ENCODE measurements at places on chromosomes 6 and 20. TPM values are rescaled to one million over a fixed set of nuclear protein-coding genes. Genes with fewer than 3 reads are reported as not detected.
A peak's percentile ranks its signal among the peaks of the same experiment; 100 is the strongest.

VAPB gene
- 26.7 TPM for total RNA-seq

HCK gene
- not detected for total RNA-seq

HDGFL1 gene
- total RNA-seq, result not detected

IMPG1 gene
- total RNA-seq, result not detected

LRRC73 gene
- total RNA-seq, result 0.42 TPM

PNPLA1 gene
- not detected for total RNA-seq

MMS22L gene
- total RNA-seq, result 15.1 TPM

TAAR1 gene
- not detected for total RNA-seq

SPATA25 gene
- total RNA-seq, result 2.2 TPM

LY6G6C gene
- not detected for total RNA-seq

ASXL1 gene
- 29.1 TPM for total RNA-seq

SPATS1 gene
- total RNA-seq, result 0.53 TPM

APOBEC2 gene
- total RNA-seq, result not detected

HAO1 gene
- not detected for total RNA-seq

DNA sequence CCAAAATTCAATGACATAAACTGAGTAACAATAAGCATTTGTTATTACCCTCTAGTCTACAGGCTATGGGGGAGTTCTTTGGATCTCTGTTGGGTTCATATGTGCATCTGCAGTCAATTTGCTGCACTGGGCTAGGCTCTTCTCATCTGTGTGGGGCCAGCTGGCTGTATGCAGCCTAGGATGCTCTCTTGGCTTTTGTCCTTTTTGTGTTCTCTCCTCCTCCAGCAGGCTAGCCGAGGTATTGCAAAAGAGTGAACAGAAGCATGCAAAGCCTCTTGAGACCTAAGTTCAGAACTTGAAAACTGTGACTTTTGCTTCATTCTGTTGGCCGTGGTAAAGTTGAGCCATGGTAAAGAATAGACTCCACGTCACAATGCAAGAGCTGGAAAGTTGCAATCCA is 62.8 kb upstream of the FOXO3 start:
- DNase-seq, result peak; percentile 72

DNA sequence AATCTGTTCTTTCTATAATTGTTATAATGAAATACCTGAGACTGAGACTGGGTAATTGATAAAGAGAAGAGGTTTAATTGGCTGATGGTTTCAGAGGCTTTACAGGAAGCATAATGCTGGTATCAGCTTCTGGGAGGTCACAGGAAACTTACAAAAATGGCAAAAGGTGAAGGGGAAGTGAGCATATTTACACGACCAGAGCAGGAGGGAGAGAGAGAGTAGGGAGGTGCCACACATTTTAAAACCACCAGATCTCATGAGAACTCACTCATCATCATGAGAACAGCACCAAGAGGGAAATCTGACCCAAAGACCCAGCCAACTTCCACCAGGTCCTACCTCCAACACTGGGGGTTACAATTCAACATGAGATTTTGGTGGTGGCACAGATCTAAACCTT is 2.6 kb upstream of the SIRPB1 start:
- no peak for DNase-seq

DNA sequence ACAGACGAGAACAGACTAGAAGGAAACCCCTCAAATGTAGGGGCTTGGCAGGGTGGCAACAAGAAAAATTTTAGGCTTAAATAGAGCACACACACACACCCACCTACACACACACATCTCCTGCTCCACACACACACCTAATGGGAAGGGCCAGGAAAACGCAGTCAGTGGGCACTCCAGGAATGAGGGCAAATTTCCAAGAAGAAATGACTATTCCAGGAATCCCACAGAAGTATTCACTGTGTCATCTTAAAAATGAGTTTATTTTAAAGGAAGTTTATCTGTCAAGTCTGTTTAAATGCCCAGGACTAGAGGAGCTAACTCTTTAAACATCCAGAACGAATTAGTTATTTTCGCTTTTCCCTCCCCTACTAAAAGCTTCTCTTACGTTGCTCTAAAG is 13.0 kb downstream of the ALDH8A1 start:
- DNase-seq, result no peak

- no peak for DNase-seq
Measured at GRCh38 chr20:51008718-51009117, 14.2 kb downstream of the KCNG1 start.

DNA sequence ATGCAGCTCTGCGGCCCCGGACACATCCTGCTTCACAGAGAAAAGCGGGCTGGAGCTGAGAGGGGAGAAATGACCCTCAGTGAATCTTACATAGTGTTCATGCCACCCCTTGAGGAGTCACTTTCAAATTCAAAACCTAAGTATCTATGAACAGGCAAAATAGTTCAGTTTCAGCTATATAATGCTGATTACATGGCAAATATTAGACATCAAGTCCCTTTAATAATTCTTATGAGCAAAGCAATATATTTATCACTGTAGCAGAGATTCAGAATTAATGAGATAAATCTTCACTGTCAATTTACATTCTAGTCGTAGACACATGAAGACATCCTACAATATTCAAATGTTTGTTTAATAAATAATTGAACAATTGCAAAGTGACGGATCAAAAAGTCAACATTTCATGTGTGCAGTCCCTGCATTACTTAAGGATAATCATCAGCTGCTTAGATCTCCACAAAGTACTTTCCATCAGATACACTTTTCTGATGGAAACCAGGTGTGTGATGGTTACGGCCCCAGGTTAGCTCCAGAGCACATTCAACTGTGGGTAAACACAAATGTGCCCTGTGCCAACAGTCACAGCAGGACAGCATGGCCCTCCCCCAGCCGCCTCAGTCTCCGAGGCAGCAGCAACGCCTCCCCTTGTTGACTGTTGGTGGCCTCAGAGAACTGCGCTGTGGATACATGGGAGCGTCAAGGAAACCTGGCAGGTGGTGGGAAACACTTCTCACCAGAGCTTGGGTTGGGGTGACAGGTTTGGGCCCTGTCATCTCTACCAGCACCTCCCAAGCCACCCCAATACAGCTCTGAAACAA is 787 bp upstream of the PRR18 start:
- DNase-seq, result no peak

DNA sequence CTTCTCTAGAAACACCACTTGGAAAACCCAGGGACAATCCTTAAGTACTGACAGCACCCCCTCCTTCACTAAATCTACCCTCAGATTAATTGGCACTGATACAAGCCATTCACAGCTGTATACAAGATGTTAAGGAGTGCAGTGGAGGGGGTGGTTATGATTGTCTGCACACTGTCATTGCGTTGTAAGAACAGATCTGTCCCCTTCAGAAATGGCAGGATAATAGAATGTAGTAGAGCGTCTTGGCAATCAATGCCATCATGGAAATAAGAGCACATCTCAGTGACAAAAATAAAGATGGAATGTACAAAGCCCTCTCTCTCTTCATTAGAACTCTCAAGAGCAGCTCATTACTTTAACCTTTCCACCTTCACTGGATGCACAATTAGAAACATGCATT is 324.9 kb upstream of the TBX18 start:
- no peak for DNase-seq

- DNase-seq, result no peak
Measured at GRCh38 chr6:9437836-9438235, 977.0 kb downstream of the TFAP2A start.

DNA sequence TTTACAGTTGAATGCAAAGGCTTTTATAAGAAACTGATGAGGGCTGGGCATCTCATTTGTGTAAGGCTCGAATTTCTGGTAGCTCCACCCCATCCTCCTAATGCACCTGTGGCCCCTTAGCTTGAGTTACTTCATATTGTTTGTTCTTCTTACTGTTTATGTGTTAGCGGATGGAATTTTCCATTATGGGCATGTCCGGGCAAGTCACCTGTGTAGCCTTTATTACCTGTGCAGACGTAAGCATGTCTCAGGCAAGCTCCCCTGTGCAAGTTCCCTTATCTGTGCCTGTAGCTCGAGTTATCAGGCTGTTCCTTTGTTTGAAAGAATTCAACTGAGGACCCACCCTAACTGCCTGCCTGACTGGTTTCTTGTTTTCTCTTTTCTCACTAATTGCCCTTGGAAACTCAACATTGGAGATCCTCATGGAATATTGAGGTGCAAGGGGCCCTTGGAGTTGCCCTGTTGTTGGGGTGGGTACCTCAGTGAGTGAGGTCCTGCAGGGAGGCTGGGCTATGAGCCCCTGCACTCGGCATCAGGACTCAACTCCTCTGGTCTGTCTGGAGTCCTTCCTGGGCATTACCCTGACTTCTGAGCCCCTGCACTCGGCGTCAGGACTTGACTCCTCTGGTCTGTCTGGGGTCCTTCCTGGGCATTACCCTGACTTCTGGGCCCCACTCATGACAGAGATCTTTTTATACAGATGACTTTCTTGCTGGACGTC is 207.9 kb upstream of the SULF2 start:
- no peak for DNase-seq

DNA sequence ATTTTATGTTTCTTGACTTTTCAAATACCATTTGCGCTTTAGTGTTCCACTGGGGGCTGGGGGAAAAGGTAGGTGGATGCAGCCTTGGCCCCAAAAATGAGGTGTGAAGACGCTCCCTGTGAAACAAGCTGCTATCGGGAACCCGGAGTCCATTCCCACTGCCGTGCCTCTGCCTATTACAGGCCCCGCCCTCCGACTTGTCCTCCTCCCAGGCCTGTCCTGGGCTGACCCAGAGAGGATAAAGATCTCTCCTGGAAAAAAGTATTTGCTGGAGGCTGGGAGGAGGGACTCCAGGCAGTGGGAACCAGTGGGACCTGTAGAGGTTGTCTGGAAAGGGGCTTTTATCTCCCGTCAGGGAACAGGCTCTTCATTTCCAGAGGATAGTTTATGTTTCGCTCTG is 215.0 kb downstream of the SLC24A3 start:
- no peak for DNase-seq

- no peak for DNase-seq
Measured at GRCh38 chr6:24257282-24257681, 100.6 kb downstream of the DCDC2 start.

GRCh38 chr6:108588586-108588985 is 27.9 kb downstream of the FOXO3 start:
- DNase-seq, result no peak

GRCh38 chr20:61419501-61419900 is 167.4 kb downstream of the CDH4 start:
- DNase-seq, result no peak

- DNase-seq, result peak; percentile 15
Measured at GRCh38 chr6:88220493-88220892, 54.3 kb upstream of the CNR1 start.

- no peak for DNase-seq
Measured at GRCh38 chr6:152257581-152257980, 379.6 kb downstream of the SYNE1 start.

- peak; percentile 53 for DNase-seq
Measured at GRCh38 chr6:132734694-132735236, 20.9 kb upstream of the VNN1 start.

DNA sequence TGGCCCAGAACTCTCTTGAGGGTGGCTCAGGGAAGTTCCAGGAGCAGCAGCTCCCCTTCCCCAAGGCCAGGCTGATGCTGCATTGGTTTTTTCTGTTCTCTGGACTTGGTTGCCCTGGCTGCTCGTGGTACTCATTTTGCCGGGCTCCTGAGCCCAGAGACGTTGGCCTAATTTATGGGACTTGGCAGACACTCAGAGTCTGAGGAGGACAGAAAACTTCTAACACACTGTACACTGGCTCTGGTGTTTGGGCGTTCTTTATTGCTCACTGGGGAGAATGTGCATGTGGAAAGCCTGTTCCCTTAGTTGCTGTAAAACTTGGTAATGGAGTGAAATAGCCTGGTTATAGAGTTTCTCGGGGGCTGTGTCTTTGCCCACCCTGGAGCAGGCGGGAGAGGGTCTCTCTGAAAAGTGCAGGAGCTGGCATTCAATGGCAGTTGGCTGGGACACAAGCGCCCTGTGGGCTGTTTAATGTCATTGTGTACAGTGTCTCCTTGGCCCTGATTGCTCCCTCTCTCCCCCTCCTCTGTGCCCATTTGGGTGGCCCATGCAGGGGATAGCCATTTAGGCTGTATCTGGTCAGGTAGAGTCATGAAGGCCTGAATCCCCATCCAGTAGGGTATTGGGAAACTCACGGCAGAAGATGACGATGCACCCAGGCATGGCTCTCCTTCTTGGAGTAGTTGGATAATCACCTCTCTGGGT is 109.3 kb downstream of the CDC5L start:
- DNase-seq, result no peak

- DNase-seq, result peak; percentile 25
Measured at GRCh38 chr6:113969888-113970804, 802 bp downstream of the HDAC2 start.

DNA sequence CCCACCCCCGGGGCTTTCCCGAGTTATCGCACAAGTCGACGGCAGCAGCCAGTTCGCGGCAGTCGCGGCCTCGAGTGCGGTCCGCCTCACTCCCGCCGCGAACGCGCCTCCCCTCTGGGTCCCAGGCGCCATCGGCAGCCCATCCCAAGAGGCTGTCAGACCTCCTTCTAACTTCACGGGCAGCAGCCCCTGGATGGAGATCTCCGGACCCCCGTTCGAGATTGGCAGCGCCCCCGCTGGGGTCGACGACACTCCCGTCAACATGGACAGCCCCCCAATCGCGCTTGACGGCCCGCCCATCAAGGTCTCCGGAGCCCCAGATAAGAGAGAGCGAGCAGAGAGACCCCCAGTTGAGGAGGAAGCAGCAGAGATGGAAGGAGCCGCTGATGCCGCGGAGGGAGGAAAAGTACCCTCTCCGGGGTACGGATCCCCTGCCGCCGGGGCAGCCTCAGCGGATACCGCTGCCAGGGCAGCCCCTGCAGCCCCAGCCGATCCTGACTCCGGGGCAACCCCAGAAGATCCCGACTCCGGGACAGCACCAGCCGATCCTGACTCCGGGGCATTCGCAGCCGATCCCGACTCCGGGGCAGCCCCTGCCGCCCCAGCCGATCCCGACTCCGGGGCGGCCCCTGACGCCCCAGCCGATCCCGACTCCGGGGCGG is 1.6 kb downstream of the GNAS start:
- DNase-seq, result no peak

DNA sequence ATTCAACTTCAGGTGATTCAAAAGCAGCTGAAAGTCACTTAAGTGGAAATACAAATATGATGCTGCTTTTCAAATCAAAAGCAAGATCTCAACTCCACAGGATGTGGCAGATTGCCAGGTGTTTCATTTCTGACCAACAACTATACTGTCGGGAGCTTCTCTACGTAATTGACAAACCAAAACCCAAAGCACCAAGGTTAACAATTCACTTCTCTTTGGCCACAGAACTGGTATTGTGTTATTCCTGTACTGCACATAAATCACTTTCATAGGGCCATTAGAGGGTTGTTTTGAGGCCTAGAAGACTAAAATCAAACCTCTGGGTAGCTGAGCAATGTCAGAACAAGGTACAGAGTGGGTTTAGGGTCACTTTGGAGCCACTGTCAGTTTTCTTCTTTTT is 169.7 kb downstream of the HAO1 start:
- peak; percentile 12 for DNase-seq
